ENCODE measurements at places on chromosomes 3 and 15.

DNA sequence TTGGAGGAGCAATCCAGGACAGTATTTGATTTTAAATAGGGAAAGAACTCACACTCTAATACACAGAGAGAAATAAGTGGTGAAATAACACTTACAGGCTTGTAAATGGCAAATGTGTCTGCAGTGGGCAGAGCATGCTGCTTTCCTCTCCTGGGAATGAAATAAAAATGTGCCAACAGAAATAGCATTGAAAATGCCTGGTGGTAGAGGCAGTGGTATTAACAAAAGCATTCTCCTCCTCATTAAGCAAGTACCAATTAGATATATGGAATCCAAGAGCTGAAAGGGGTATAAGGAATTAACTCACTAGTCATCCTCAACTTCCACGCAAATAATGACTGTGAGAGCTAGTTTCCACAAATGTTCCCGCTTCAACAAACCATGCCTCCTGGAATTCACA, 364.1 kb upstream of the KCNMB2 start:
- no peak for DNase-seq

DNA sequence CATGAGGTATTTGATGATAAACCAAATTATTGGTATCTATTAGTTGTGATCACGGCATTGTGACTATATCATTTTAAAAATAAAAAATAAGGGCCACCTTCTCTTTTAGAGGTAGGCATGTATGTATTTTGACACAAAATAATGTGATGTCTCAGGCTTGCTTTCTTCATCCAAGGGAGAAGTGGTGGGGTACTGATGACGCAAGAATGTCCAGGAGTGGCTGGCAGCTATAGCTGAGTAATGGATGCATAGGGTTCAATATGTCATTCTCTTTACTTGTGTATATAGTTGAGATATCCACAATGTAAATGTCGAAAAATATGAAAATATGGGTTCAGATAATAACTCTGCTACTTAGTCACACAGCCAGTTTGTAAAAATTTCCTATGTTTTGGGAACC, 46.8 kb upstream of the NSMCE3 start:
- no peak for DNase-seq

- no peak for DNase-seq
Measured at GRCh38 chr3:107824822-107825371, 265.9 kb downstream of the CD47 start.

- DNase-seq: no peak
Measured at GRCh38 chr3:183028416-183028815, 48.1 kb upstream of the DCUN1D1 start.

- DNase-seq: no peak
Measured at GRCh38 chr3:86869566-86869965, 121.4 kb downstream of the VGLL3 start.

DNA sequence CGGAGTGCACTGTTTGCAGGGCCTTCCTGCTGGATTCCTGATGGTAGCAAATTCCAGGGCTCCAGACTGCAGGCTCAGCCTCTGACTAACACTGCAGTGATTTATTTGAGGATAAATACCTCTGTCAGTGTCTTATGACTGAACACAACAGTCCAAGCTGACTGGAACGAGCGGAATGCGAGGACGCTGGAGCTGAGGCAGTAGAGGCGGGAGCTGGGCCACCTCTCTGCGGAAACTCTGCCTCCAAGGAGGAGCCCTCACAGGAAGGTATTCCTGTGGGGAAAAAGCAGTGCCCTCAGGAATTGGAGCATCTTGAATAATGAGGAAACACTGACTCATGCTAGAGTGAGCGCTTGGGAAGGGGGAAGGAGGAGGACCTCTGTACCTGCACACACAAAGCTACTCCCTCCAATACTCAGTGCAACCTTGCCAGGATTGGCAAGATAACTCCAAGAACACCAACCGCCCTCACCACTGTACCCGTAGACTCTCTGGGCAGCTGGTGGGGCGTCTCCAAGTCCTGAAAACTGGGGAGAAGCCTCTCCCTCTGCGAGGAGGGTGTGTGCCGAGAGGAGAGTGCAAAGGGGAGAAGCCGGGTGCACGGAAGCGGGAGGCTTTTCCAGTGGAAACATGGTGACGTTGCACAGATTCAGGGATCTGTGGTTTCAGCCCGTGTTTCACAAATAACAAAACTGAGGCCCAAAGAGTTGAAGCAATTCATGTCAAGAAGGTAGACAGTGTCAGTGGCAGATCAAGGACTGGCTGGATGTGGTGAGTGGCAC, 43.0 kb downstream of the VGLL4 start:
- DNase-seq: no peak

DNA sequence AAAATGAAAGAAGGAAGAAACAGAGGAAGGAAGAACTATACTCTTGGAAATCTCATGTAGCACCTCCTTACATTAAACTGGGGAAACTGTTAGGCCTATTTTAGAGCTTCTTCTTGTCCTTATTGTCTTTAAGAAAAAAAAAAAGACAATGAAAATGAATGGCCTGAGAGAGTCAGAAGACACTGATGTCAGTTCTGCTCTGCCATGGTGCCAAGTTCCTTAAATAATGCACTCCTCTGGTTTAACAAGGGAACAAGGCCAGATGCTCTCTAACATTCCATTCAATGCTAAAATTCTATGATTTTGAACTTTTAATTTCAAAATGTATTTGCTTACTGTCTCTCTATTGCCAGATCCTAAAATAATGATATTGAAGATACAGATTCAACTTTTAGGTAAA, 4.4 kb upstream of the MBNL1 start:
- DNase-seq: no peak

- no peak for DNase-seq
Measured at GRCh38 chr15:35455201-35455600, 90.8 kb downstream of the DPH6 start.

DNA sequence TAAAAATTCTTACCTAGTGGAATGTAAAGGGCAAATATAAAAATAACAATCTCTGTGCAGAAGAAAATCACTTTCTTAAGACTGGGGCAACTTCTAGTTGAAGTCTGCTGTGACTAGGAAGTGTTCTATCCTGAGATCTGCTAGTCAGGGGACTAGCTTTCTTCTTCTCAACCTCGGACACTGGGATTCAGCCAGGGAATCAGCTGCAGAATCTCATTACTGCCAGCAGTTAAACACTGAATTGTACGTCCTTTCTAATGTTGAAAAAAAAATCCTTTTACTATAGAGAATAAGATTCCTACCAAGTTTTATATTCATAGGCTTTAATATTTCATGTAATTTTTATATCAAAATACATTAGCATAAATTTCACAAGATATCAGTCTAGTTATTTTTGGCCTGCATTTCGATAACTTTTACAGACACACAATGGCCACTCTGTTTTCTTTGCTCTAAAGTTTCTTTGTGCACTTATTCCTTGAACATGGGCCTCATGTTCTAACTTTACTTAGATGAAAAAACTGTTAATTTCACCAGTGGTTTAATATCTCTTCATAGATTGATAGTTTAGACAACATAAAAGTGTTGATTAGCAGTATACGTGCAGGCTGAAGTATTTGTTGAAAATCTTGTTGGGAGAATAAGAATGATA, 2.6 kb upstream of the NEO1 start:
- no peak for DNase-seq

- DNase-seq: no peak
Measured at GRCh38 chr3:132638706-132639105, 20.9 kb downstream of the ACAD11 start.

GRCh38 chr3:41881233-41881821, 80.6 kb downstream of the ULK4 start:
- DNase-seq: no peak

GRCh38 chr15:41965441-41966413, 6.6 kb downstream of the EHD4 start:
- no peak for DNase-seq

DNA sequence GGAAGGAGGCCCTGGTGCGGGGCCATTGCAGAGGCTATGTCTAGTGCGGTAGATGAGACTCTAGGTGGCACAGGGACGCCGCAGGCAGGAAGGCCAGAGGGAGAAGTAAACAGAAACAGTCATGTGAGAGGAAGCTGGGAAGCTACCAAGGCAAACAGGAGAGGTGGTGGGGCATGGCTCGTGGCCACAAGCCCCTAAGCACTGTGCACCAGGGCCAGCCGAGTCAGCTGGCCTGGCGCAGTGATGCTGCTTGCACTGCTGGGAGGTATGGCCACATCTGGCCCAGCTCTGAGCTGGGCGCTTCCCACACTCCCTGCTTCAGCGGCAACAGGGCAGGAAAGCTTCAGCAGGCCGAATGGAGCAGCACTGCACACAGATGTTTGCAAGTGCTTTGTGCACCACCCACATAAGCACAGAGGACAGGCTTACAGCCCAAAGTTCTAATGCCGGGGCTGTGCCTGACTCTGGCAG, 76.6 kb downstream of the SRGAP3 start:
- DNase-seq: no peak

GRCh38 chr3:190360228-190360627, 27.7 kb upstream of the CLDN16 start:
- no peak for DNase-seq

GRCh38 chr3:174191380-174191779, 667.8 kb upstream of the NAALADL2 start:
- DNase-seq: no peak

DNA sequence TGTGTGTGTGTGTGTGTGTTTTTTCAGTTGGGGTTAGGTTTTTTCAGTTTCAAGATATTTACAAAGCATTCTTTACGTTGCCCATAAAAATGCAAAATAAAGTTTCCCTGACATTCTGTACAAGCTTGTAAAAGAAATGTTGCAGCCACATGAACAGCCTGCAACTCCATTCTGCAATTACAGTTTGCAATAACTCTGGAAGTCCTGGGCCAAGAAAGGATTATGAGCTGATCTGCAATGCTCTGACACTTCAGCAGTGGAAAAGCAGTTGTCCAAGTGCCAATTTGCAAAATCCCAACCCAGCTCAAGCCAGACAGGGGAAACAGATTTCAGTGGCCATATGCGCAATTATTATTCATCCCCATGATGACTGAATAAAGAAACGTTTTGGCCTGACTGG, 322.1 kb downstream of the MEX3B start:
- no peak for DNase-seq

DNA sequence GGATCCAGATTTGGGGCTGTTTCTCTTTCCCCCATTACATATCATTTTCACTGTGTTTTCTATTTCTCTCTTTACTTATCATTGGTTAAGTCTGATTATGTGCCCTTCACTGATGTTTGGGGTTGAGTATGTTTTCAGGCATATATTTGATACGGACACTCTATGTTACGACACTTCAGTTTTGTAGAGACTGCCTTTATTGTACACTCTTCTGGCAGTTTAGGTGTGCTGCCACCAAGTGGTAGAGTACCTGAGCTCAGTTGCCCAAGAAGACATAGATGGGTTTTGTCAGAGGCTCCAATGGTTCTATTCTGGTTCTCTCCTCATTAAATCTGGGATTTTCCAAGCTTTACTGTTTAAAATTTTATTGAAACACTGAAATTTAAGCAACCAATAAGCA, 255.0 kb upstream of the ROPN1 start:
- DNase-seq: no peak

DNA sequence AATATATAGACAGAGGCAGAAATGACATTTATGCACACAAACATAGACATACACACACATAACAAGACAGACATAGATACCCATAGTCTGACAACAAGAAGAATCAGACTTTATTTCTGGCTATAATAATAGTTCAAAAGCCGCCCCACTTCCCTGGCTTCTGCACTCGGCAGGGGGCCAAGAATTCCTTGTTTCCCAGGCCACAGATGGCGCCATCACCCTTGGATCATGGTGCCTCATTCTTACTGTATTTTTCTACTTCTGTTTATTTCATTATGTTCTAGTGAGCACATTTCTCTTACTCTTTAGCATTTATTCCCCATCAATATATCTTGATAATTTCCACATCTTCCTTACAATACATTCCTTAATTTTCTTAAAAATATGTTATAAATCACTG, 387.5 kb downstream of the NLGN1 start:
- no peak for DNase-seq

DNA sequence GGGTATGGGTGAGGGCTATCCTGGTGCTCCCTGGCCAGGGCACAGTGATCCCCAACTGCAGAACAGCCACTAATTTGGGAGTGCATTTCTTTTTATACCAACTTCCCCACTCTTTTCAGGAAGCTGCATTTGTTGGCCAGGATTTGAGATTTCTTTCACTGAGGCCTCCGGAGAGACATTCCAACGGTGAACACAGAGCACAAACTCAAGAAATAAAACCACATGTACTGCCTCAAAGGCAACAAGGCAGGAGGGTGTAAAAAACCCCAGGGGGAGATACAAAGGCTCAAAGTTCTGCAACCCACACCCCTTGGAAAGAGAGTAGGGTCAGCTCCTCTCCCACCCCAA, 65.3 kb downstream of the CPN2 start:
- DNase-seq: no peak

- no peak for DNase-seq
Measured at GRCh38 chr3:6785726-6786125, 75.2 kb upstream of the GRM7 start.
